Activated CD4-positive, alpha-beta T cell treated with anti-CD3 and anti-CD28 coated beads for 4 hours (primary cell): ENCODE measurements at places on chromosomes 5 and 9.

- no peak for DNase-seq
Observed at GRCh38 chr9:116269250-116269649, 115.7 kb downstream of the PAPPA start.

DNA sequence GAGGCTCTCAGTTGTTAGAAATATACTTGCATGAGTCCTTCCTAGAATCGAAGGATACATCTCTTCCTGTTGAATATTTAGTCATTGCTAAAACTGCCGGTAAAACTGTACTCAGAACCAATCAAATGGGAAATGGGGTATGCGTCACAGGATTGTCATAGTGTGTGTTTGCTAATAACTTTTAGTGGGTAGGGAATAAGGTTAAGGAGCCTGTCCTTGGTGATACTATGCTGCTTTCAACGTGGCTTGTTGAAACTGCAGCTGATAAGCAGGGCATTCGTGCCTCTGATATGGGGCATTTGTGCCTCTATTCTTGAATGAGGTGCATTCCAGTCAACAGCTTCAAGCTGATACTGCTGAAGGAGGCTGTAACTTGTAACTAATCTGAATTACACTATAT lies 26.6 kb downstream of the HABP4 start:
- no peak for DNase-seq

DNA sequence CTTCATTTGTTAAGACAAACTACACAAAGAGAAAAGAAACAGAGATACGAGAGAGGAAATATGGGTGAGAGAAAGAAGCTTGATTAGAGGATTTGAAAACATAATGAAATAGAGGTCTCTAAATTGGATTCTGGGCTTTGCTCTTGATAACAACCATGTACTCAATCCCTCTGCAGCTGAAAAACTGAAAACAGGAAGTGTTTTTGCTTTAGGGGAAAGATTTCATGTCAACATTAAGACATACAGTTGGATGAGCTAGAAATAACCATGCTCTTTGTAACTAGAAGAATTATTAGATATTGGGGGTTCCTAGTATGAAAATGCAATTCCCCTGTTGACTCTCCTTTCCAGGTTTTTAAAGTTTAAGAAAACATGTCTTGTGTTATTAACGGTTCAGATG lies 21.9 kb downstream of the CRHBP start:
- no peak for DNase-seq

GRCh38 chr5:154196955-154197652 lies 6.6 kb downstream of the GALNT10 start:
- no peak for DNase-seq

- DNase-seq = no peak
Observed at GRCh38 chr5:138264183-138264582, 10.2 kb downstream of the GFRA3 start.

GRCh38 chr5:141382469-141383294 lies at the start of gene PCDHGA7:
Gene PCDHGA7, plus strand, starts transcription at chr5:141382742. Its CDS starts 158 bp downstream, at chr5:141382900.
- DNase-seq = no peak

GRCh38 chr5:132024789-132025402 lies 13.4 kb upstream of the ACSL6 start:
- DNase-seq = no peak

DNA sequence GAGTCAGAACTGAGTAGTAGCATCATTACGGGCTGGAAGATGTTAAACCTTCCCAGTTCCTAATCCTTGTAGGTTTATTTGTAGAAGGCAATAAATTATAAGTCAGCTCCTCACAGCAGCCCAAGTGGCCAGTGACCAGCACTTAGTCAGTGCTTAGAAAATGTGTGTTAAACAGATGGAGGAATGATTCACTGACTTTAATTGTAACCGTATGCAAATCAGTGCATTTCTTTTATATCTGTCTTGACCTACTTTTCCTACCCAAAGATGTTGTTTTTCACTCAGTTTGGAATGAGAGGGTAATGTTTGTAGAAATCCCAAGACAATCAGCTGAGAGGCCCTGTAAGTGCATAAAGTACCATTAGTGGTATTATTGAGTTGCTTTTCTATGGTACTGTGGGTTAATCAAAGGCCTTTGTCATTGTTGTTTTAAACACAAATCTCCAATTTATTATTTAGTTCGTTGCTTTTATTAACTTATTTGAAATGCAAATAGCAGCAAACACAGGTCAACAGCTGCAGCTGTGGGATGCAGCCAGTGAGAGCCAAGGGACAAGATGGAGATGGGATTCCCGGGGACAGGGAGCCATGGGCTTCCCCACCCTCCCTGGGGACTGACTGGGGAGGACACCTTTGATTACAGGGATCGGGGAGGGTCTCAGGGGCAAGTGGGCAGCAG lies 49.8 kb downstream of the MAP1B start:
- no peak for DNase-seq

DNA sequence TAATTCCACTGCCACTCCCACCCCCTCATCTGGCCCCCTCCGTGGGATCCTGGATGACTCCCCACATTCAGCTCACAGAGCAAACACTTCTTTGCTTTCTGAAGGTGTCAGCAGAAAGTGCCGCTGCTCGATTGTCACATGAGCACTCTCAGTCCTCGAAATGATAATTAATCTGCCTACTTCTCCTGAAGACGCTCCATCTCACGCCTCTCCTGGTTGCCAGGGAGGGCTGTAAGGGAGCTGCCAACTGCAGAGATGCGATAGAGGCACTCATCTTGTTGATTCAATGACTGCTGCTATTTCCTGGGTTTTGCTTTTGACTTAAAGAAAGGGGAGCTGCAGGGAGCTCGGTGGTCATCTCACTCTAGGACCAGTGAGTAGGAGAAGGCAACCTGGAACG lies 206.5 kb downstream of the DAB2IP start:
- DNase-seq = no peak

DNA sequence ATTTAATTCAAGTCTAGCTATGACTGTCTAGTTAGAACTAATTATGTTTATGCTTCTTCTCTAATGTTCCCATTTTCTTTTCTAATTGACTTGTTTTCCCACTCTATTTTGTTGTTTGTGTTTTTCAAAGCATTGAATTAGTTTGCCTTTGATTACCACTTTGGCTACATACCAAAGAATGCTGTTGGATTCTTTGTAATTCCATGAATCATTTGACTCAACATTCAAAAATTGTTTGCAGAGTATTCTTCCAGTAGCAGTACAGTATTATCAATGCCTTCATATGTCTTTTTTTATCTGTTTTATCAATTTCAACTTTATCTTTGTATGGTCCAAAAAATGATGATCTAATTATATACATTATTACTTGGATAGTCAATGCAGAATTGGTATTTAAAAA lies 288.7 kb downstream of the RFX3 start:
- DNase-seq = no peak

- DNase-seq = no peak
Observed at GRCh38 chr9:1707291-1707690, 307.9 kb upstream of the SMARCA2 start.

GRCh38 chr5:148912146-148912545 lies 85.7 kb downstream of the ADRB2 start:
- no peak for DNase-seq

GRCh38 chr9:84694248-84694647 lies 24.7 kb downstream of the NTRK2 start:
- DNase-seq = no peak

DNA sequence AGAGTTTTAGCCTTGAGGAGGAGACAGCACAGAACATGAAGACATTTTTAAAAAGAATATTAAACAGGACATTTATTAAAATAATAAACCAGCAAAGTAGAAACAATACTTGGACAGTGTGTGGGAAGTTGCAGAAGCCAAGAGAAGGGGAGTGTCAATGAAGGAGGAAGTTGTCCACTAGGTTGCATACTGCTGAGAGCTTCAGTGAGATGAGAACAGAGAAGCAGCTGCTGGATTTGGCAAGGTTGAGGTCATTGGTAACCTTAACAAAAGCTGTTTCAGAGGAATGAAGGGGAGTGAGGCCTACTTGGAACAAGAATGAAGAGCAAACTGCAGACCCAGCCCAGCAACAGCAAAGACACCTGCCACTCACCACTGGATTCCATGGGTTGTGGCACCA lies 11.4 kb downstream of the BHMT start:
- DNase-seq = no peak

DNA sequence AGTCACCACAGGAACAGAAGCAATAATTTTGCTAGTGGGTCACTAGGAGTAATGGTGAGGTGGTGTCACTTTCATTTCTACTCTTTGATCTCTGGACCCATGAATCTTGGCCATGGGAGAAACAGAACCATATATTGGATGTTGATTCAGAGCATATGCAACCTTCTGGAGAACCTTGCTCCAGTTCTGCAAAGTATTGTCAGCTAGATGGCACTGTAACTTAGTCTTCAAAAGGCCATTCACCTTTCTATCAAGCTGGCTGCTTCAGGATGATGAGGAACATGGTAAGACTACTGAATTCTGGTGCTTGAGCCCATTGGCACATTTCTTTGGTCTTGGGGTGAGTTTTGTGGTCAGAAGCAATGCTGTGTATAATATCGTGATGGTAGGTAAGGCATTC lies 129.1 kb upstream of the FBN2 start:
- DNase-seq = no peak

DNA sequence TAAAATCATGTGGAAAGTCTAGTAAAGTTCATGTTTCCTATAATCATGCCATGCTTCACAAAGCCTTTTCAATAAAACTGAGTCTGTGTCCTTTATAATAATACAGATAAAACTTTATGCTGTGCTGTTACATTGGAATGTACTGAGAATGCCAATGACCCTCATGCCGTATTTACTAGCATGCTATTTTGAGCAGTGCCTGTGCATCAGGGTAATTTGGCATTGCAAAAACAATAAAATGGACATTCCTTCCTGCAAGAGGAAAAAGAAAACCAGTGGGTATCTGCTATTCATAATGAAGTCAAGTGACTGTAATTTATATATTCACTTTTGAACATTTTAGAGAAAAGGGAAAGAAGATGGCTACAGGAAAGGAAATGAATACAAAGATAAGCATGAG lies 159.0 kb downstream of the PBX3 start:
- DNase-seq = no peak

DNA sequence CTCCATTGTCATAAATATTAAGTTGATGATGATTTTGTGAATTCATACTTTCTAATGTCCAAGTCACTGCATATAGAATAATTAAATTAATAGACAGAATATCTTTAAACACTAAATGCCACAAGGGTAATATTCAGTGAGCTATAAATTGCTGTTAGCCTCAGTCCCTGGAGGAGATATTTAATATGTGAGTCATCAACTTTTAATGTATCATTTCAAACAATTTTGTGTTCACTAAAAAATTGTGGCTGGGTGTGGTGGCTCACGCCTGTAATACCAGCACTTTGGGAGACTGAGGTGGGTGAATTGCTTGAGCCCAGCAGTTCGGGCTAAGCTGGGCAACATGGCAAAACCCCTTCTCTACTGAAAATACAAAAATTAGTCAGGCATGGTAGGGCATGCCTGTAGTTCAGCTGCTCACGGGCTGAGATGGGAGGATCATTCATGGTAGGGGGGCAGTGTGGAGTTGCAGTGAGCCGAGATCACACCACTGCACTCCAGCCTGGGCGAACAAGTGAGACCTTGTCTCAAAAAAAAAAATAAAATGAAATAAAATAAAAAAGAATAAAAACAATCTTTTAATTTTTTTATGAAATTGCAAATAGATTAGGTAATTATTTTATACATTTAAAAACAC lies 717.3 kb upstream of the CHD1 start:
- DNase-seq = no peak

DNA sequence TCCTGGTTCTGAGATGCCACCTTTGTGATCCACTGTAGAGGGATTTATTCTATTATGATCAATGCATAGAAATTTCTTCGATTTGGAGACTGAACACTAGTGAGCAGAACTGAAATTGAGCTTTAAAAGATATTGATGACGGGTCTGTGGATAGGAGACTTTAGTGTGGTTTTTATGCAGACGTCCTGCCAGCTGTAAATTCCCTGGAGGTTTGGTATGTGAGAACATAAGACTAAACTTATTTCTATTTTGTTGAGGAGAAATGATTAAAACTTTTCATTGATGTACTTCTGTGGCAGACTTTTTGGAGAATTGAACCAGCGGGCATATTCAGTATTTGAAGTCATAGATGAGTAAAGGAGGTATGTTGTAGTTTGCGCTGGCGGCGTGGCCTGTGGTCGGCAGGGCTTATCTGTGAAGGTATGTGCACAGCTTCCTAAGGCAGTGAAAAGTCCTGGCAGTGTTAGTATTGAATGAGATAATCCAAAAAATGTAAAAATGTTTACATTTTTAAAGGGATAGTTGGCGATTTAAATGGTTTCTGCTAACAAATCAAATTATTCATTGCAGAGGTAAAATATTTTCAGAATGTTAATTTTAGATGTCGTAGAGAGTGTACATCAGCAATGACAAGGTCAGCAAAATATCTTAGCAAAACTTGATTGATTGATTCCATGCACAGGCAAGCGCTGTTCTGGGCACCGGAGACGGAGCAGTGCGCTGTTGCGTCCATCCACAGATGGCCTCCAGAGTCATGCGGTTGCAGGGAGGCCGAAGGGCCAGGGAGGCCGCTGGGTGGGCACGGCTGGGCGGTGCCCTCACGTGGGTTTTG lies 20.4 kb downstream of the TENT4A start:
- DNase-seq = no peak

DNA sequence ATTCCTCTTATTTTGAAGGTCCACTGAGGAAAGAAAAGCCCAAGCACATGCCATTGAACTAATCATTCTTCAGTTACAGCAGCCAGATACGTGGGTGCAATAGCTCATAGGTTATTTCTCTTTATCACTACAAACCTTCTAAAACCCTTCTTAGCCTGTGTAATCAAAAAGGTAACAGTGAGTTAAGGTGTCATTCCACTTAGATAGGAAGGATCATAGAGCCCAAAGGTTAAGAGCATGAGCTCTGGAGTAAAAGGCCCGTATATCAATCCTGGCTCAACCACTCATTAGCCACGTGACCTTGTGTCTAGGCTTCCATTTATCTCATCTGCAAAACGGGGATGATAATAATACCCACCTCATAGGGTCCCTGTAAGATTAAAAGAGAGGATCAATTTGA lies 2.7 kb downstream of the GPX8 start:
- DNase-seq = no peak

DNA sequence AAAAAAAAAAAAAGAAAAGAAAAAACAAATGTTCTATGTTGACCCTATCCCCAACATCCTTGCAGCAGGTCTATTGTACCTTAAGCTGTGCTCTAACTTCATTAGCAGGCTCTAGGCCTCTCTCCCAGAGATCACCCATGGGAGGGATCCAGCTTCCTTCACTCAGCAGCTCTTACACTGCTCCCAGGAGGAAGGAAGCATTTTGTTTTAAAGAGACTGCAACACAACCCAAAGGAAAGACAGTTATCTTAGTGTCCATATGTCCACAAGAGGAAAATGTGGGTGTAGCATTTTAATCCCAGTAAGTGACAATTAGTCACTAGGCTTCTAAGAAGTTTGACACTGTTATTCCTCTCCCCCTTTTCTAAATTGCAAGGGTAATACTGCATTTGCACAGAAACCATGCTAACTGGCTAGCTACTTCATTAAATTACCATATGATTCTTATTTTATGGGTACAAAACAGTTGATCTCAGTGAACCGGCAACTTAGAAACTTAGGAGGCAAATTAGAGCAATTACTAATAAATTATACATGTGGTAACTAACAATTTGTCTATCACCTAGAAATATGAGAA lies 58.8 kb downstream of the MARCHF3 start:
- DNase-seq = no peak

- DNase-seq = no peak
Observed at GRCh38 chr9:33256236-33256635, 8.3 kb downstream of the BAG1 start.

- DNase-seq = no peak
Observed at GRCh38 chr5:34034534-34035327, 8.3 kb downstream of the C1QTNF3 start.

GRCh38 chr5:157159209-157159751 lies 6.8 kb downstream of the GARIN3 start:
- DNase-seq = peak; percentile 43
